ENCODE measurements at places on chromosomes 13 and 19.

DNA sequence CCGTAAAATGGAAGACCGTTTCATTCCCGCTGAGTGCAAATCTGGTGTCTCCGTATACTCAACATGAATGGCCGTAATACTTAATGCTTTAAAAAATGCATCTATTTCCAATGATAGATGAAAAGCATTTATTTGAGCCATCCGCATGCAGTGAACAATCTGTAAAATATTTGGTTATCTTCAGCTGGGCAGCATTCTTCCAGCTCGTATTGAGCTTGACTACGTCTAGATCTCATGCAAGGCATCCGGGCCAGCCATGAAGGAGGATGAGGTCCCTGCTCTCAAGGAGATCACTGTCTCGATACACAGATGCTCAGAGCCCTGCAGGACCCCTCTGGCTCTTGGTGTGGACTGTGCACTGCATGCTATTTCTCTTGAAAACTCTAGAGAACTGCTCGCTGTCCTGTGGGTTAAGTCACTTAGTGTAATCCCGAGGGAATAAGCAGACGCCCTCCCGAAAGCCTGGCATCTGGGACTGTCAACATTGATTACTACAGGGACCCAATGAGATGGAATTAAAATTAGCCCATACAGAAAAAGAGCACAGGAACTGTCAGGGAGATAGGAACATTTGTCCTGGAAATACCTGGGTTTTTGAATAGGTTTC lies 112.4 kb upstream of the RNF113B start:
- no peak for DNase-seq

DNA sequence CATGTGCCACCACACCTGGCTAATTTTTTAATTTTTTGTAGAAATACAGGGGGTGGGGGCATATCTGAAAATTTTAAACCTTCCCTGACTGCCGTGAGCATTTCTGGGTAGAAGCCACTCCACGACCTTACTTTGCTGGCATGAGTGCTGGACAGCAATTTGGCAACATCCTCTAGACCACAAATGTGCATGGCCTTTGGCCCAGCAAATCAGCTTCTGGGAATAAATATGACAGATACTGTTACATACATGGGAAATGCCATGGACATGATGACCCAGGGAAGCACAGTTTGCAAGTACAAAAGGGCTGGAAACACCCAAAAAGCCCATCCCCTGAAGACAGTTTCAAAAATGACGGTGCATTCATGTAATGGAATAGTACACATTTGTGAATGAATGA lies 3.2 kb upstream of the PVR start:
- no peak for DNase-seq

- DNase-seq, result peak; percentile 57
Measured at GRCh38 chr19:43618921-43619261, 538 bp downstream of the ZNF428 start.

DNA sequence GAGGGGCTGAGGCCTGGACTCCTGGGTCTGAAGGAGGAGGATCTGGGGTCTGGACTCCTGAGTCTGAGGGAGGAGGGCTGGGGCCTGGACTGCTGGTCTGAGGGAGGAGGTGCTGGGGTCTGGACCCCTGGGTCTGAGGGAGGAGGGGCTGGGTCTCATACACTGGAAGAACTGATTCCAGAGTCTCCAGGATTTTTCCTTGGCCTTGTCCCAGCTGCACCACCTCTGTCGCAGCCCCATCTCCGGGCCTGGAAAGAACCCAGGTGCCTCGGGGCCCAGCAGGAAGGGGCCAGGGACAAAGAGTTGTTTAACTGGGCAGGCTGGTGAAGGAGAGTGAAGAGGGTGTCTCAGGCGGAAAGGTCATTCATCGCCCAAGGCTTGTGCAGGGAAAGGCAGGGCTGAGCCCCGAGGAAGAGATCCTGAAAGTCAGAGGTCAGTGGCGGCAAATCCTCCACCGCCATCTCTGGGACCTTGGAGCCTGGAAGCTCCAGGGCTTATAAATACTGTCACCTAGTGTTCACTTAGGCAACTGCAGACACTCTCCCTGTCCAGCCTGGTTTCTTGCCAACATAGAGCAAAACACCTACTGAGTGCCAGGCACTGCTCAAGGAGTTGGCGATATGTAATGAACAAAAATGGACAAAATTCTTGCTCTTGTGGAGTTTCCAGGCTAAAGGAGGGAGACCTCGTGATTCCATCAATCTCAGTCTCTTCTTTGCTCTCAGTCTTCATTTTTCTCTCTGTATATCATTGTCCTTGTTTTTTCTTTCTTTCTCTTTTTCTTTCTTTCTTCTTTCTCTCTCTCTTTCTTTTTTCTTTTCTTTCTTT lies 4.4 kb upstream of the KCNN4 start:
- peak; percentile 34 for DNase-seq

- peak; percentile 77 for DNase-seq
Measured at GRCh38 chr19:40398417-40399131, 8.6 kb upstream of the HIPK4 start.

- no peak for DNase-seq
Measured at GRCh38 chr13:63120883-63121282, 1705.2 kb upstream of the PCDH20 start.

GRCh38 chr13:107678075-107678689 lies 537.2 kb downstream of the LIG4 start:
- no peak for DNase-seq

DNA sequence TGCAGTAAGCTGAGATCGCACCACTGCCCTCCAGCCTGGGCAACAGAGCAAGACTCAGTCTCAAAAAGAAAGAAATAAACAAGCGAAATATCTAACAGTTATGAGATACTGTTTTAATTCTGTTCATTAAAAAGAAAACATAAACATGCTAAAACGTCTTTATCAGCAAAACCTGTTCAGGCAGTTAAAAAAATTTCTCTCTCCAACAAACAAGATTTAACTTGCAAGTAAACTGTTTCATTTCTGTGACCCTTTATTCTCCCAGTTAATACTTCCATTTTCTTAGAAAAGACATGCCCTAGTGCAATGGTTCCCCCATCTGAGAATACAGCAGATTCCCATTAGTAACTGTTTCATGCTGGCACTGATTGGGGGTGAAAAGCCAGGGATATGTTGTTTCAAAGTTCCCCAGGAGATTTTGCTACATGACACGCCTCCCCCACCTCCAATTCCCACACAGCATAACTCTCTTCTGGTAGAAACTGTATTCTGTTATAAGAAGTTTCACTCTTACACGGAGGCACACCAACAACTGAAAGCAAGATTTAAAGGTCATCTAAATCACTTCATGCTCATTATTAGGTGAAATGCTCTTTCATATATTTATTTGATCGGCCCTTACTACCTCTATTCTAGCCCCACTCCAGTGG lies 24.4 kb downstream of the ELF1 start:
- no peak for DNase-seq

DNA sequence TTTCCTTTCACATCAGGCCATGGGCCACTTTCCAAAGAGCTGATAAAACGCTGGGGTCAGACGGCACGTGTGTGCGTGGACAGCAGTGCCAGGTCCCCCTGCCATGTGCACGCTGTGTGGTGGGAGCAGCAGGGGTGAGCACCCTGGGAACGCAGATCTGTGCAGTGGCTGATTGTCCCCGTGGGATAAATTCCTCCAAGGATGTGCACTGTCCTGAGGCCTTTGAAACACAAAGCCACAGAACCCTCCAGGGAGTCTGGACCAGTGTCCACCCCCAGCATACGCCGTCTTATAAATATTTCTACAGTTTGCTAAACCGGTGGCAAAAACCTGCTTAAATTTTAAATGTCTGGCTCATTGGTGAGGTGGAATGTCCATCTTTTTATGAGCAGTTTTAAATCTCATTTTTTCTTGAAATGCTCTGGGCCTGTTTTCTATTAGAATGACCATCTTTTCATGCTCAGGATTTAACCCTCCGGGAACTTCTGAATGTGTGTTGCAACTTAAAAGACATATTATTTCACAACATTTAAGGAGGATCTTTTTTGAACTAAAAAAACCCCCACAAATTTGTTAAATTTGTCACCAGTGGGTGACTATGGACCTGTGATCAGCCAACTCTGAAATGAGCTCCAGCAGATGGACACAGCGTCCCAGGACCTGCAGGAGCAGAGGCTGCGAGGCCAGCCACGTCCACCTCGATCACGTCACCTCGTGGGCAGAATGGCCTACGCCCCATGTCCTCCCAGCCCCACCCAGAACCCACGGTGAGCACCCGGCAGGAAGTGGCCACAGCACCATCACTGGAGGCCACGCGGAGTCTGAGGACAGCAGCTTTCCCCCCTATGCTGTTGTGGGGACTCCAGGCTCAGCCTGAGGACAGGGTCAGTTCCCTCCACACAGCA lies 68.6 kb downstream of the RASA3 start:
- DNase-seq, result no peak

- DNase-seq, result no peak
Measured at GRCh38 chr19:364496-365287, 20.1 kb upstream of the MIER2 start.

GRCh38 chr19:13020002-13020414 lies 24.7 kb downstream of the NFIX start:
- no peak for DNase-seq

- no peak for DNase-seq
Measured at GRCh38 chr13:101412076-101412475, 4.2 kb downstream of the NALCN start.

DNA sequence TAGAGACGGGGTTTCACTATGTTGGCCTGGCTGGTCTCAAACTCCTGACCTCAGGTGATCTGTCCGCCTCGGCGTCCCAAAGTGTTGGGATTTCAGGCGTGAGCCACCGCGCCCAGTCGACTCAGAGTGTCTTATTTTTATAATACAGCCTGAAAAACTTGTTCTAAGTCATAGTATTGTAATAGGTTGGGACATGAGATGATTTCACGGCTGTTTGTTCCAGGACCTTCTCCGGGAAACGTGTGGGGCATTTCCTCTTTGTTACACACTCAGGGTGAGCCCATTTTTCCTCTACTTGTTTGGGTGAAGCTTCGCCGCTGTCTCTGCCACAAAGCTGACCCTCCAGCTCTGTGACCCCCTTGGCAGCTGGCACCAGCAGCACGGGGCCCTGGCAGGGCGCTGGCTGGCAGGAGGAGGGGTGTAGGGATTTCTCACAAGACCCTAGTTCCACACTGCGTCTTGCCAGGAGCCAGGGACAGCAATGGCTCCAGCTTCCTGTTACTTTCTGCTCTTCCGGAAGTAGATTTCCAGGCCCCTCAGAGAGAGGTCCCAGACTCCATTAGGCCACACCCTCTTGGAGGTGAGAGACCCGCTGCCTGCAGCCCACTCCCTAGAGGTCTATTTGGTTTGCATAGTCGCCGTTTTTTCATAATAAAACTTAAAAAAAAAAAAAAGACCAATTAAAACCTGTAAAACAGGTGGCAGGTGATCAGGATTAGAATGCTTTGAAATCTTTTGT lies 15.6 kb downstream of the FGF21 start:
- DNase-seq, result no peak

GRCh38 chr19:2574971-2575630 lies 99.2 kb downstream of the GADD45B start:
- DNase-seq, result no peak

GRCh38 chr19:44371815-44372480 lies 15.5 kb upstream of the ZNF112 start:
- DNase-seq, result no peak

- no peak for DNase-seq
Measured at GRCh38 chr19:718991-719512, 10.3 kb downstream of the PALM start.

DNA sequence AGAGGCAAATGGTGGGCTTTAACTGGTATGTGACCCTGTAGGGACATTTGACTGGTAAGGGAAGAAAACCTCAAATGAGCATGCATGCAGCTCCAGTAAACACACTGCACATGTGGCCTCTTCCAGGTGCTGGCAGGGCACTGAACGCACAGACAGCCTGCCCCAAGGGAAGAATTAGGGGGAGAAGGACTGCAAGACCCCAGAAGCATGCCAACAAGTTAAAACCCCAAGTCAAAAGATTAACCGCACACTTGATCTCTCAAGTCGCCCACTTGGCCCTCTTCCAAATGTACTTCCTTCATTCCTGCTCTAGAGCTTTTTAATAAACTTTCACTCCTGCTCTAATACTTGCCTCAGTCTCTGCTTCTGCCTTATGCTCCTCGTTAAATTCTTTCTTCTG lies 46.9 kb upstream of the SLITRK1 start:
- DNase-seq, result no peak

DNA sequence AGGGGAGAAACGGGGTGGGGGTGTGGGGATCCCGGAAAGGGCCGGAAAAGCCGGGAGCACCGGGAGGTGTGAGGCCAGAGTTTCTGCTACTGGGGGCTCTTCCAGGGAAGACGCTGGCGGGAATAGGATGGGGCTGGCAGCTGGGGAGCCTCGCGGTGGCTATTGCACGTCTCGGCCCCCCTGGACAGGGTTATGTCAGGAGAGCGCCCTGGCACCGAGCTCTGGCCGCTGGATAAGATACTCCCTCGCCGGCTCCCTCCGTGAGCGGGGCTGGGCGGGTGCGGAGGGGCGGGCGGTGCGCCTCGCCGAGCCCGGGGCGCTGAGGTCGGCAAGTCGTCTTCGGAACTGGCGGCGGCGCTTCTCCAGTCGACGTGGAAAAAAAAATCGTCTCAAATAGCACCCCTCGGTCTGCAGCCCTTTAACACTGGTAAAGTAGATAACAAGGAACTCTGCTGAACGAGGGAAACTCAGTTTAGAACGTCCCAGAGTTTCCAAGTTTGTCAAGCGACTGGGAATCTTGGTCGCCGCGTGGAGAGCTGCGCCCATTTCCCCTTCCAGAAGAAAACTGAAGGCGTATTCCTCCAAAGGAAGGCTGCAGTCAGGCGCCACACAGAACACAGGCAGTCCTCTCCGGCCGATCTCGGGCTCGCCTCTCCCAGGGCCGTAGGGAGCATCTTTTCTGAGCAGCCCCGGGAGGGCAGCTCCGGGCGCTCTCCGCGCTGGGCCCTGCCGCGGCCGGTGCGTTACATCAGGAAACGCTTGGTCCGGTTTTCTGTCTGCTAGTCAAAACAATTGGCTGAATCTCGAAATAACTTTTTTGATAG lies 115.1 kb downstream of the KCNRG start:
- peak; percentile 40 for DNase-seq

DNA sequence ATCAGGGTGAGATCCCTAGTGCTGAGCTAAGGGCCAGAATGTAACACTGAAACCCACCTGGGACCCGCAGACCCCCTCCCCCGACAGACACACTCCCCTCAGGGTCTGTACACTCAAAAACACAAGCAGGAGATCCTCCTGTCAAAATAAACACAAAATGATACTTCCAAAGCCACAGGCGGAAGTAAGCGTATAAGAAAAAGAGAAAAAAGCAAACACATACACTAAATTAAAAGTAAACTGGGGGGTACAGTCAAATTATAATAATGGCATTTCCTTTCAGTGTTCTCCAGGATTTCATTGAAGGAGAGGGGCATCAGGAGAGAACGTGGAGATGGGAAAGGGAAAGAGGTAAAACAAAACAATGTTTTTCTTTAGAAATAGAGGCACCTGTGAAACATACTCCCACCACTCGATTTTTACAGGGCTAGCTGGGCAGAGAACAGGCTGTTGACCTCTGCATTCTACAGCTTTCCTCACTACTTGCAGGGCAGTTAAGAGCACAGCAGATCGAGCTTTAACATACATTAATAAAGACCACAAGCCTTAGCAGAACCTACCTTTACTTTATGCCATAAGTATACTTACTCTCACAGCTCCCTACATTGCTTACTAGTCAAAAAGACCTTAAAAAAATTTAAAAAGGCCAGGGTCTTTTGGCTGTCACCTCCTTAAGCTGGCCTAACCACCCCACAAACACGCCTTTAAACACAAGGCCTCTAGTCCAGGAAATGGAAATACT lies 5.3 kb downstream of the ZIC5 start:
- no peak for DNase-seq

All from activated naive CD4-positive, alpha-beta T cell treated with anti-CD3 and anti-CD28 coated beads, Interleukin-2, amount 50 U/mL, for 16 hours (primary cell).